ENCODE measurements at places on chromosomes 2 and 18.

GRCh38 chr2:183063083-183063482, 15.5 kb upstream of the DUSP19 start:
- DNase-seq, result no peak

DNA sequence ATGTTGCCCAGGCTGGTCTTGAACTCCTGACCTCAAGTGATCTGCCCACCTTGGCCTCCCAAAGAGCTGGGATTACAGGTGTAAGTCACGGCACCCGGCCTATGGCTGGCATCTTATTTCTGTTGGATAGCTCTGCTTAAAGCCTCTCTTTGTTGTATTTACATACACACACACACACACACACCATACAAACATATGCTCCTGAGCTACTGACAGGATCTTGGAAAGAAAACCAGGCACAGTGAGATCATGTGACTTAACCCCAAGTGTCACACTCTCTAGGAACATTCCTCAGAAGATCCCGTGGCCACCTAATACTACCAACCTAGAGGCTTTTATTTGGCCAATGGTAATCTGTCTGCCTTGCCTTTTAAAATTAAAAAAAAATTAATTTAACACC, 85.1 kb upstream of the HAAO start:
- no peak for DNase-seq

DNA sequence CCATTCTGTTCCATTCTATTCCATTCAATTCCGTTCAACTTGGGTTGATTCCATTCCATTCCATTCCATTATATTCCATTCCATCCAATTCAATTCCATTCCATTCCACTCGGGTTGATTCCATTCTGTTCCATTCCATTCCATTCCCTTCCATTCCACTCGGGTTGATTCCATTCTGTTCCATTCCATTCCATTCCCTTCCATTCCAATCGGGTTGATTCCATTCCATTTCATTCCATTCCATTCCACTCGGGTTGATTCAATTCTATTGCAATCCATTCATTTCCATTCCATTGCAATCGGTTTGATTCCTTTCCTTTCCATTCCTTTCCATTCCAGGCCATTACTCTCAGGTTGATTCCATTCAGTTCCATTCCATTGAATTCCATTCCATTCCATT, 1138.4 kb downstream of the RPIA start:
- DNase-seq, result no peak

GRCh38 chr2:239498981-239499634, 98.3 kb upstream of the HDAC4 start:
- DNase-seq, result no peak

GRCh38 chr2:85861180-85861579, 27.6 kb downstream of the ST3GAL5 start:
- DNase-seq, result no peak

DNA sequence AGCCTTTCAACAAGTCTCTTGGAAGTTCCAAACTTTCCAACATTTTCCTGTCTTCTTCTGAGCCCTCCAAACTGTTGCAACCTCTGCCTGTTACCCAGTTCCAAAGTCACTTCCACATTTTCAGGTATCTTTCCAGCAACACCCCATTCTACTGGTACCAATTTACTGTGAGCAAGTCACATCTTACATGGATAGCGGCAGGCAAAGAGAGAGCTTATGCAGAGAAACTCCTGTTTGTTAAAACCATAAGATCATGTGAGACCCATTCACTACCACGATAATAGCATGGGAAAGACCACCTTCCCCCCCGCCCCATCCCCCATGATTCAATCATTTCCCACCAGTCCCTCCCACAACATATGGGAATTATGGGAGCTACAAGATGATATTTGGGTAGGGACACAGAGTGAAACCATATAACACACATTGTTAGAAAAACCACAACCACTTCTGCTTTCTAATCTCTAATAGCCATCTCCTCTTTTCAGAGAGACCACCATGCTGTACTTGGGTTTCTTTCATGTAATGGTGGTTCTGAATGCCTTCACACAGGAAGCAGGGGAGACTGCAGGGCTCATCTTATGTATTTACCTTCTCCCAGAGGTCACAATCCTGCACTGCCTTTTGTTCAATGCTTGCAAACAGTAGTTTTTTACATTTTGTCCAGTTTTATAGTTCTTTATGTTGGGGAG, 46.0 kb upstream of the CALCRL start:
- no peak for DNase-seq

- DNase-seq, result no peak
Measured at GRCh38 chr2:239774933-239775622, 250.1 kb downstream of the NDUFA10 start.

DNA sequence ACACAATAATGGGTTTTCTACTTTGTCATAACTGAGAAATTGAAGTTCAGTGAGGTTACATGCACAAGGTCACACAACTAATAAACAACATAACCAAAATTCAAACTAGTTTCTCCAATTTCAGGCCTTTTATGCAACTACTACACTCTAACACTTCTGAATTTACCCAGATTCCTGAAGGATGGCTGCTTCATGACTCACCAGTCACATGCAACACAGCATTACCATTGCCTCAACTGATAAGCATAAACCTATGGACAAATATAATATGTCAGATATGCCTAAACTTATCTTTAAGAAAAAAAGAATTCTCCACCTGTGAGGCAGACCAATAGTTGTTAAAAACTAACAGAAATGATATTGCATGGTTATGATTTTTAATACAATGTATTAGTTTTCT, 586.5 kb upstream of the SLC8A1 start:
- DNase-seq, result no peak

DNA sequence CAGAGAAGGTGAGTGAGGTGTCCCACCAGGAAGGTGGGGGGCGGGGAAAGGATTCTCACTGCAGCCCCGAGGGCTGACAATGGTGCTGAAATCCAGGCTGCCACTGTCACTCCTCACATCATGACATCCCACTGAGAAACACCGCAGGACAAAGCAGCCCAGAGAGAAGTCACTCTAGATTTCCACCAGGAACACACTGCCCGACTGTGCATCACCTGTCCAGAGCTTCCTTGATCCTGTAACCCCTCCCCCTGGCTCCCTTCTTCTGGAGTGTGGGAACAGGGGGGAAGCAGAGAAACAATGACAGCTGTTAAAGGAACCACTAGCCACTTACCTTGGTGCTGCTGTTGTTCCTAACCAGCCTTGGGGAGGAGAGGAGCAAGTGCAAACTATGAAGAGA, 69.9 kb downstream of the MRO start:
- no peak for DNase-seq

DNA sequence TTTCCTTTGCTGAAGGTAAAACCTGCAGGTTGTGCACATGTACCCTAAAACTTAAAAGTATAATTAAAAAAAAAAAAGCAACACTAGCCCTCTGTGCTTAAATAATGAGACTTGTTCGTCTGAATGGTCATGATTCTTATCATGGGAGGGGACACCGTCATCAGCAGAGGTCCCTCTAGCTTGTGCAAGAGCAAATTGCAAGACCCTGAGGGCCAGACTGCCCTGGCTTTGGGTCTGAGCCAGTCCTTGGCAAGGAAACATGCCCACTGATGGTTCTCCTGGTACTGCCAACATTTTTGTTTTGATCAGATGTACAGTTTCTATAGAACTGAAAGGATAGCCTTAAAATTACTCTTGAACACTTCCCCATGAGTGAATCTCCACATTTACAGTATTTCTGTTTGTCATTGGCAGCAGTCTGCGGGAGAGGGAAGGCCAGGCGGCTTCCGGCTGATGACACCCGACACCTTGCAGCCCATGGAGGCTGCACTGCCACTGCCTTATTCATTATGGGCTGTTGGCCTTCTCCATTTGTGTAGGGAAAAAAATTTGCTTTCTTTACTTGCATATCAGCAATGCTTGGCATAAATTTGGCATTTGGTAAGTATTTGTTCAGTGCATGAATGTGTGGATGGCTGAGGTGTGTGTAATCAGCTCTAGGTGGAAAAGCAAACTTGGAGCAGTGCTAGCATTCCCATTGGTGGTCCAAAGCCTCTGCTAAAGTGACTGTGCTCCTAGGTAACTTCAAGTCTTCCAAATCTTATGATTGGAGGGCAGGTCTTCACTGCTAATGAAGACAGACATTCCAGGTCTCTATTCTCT, 161.6 kb upstream of the ALKAL2 start:
- DNase-seq, result no peak

DNA sequence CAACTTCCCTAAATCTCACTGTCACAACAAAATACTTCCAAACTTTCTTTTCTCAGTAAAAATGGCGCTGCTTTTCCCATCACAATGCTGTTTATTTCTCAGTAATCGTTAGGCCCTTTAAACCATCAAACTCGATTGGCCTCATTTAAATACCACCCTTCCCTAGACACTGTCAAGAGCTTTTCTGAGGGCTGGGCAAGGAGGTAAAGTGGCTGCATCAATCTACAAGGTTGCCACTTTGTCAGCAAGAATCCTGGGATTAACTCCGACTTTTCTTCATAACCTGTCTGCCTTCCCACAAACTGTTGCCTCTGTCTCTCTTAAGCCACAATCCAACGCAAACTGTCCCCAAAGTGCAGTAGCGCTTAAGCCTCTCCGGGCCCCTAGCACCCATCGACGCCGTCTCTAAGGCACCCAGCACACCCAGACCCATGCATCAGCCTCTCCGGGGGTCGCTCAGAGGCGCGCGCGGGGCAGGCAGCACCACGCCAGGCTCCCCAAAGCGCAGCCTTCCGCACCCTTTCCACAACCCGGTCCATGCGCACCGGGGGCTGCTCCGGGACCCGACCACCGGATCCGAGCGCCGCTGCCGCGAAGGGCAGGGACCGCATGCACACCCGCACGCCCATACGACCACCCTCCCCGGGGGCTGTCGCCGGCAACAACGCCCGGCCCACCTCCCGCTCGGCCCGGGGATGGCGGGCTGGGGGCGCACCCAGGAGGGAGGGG, 683 bp downstream of the MBOAT2 start:
- peak; percentile 50 for DNase-seq

- no peak for DNase-seq
Measured at GRCh38 chr2:236872981-236873380, 212.7 kb upstream of the COPS8 start.

GRCh38 chr2:199590321-199591203, 132.8 kb upstream of the SATB2 start:
- no peak for DNase-seq

- no peak for DNase-seq
Measured at GRCh38 chr18:79853303-79853992, 55.7 kb downstream of the KCNG2 start.
